Gastroesophageal sphincter (tissue), 4 donors: ENCODE measurements at places on chromosomes 1 and 21. TPM values are rescaled to one million over a fixed set of nuclear protein-coding genes. Genes with fewer than 3 reads are reported as not detected.

DNA sequence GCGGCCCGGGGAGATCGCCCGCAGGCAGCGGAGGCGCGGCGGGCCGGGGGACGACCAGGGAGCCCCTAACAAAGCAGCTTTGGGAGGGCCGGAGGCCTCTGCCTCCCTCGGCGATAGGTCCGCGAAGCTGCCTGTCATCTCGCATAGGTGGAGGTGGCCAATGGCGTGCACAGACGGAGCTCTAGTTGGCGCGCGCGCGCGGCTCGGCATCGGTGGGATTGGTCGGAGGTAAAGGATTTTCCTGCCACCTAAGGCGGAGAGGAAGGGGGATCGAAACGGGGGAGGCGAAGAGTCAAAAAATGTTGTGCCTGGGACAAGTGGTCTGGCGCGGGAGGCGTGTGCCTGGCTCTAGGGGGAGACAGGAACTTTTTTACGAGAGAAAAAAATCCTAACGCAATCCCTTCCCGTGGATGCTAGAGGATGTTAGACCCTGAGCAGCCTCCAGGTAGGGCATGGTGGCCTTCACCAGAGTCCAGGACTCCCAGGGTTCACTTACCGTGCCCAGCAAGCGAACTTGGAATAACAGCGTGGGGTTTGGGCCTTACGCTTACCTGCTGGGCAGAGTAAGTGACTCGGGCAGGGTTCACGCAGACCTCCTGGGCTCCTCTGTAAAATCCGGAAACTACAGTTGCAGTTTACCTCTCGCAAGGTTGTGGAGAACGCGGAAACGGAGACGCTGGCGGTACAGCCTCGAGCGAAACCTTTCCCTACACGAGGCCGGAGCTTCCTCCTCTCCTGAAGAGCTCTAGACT, 99.9 kb upstream of the SOD1 start:
- ATAC-seq = peak; percentile 88

DNA sequence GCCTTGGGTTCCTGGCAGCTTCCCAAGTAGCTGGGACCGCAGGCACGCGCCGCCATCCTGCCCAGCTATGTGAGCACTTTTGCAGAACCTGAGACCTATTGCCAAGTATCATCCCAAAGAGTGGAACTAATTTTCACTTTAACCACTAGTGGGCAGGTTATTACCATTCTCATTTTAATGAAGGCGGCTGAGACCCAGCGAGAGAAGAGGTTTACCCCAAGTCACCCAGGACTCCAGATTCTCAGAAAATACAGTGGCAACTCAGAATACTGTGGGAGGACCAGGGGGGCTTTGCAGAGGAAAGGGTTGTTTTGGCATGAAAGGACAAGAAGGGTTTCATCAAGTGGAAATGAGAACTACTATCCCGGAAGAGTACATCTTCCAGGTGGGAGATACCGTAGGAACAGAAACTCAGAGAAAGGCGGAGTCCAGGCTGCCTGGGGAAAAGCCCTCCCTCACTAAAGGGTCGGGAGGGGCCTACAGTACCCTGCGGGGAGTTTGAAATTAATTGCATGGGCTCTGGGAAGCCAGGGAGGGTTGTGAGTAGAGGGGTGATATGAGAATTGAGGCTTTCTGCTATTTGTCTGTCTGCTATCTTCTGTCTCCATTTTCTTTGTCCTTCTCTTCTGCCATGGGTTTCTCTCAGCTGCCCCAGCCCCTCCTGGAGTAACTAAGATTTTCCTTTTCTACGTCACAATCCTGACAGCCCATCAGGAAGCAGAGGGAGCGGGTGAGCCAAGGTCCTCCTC, 7.2 kb upstream of the SEMA4A start:
- peak; percentile 54 for ATAC-seq

- ATAC-seq = no peak
Measured at GRCh38 chr1:2940178-2940577, 81.1 kb upstream of the ACTRT2 start.

DNA sequence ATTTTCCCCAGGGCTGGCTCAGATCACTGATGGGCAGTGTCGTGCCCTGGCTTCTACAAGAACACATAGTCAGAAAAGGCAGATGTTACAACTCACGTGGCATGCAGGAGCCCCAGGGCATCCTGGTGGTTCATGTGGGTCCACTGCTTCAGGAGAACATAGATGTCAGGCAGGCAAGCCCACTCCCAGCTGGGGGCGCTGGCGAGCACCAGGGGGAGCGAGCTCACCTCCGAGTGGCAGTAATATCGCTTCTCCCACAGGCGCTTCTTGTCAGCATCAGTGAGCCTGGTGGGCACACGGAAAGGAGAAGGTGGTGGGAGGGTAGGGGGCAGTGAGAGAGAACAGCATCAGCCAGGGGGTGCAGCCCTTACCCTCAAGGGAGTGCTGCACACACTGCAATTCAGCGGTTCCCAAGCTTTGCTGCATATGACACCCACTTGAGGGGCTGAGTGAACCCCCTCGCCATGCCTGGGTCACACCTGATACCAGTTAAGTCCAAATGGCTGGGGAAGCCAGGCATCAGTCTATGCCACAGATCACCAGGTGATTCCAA, 34.3 kb upstream of the PPP1R15B start:
- no peak for ATAC-seq

TNFSF4 gene
- total RNA-seq = 5.4 TPM

- peak; percentile 26 for ATAC-seq
Measured at GRCh38 chr1:162689745-162690671, 57.7 kb downstream of the DDR2 start.

GRCh38 chr21:43736224-43736883, 17.4 kb downstream of the PDXK start:
- ATAC-seq = no peak

DNA sequence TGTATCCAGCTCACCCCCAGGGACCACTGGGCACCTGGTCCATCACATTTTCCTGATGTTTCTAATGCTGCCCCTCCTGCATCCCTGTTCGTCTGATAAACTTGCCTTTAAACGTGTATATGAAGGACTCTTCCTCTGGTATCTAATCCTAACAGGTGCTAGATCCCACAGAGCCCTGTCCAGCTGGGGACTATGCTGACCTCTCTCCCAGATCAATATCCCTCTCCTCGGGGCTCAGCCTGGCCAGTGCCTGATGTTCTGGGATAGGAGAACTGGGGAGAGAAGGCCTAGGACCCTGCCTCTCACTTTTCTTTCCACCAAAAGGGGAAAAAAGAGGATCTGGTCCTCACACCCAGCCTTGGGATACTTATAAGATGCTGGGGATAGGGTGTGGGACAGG, 1.4 kb upstream of the SLC5A9 start:
- ATAC-seq = no peak

SDC3 gene
- 45.1 TPM for total RNA-seq

LPAR3 gene
- 0.23 TPM for total RNA-seq

PRKCZ gene
- total RNA-seq = 3.8 TPM

DNA sequence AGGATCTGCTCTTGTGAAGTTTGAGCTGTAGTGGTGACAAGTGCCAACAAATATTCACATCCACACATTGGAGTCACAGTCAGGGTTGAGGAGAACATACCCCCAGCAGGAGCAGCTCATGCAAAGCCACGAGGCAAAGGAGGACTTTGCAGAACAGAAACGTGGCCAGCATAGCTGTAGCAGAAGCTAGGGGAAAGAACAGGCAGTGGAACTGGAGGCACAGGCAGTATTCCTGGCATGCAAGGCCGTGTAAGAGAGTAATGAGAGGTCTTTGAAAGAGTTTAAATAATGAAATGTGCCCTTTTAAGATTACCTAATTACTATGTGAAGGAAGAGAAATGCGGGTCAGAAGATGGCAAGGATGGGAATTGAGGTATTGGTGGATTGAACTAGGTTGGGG, 40.9 kb upstream of the IKBKE start:
- ATAC-seq = no peak

KANK4 gene
- total RNA-seq = 0.73 TPM

DNA sequence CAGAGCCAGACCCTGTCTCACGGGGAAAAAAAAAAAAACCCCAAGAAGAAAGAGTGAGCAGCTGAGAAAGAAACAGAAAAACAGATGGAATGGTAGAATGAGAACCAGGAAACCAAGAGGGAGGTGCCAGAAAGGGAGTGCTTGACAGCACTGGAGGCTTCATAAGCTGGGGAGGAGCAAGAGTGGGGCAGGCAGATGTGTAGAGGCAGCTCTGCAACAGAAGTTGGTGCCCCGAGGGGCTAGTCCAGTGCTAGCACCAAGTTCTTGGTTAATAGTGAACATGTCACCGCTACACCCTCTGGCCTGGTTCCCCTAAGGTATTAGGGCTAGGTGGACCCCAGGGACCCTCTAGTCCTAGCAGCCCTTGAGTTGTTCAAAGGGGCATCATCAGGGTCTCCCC, 98.0 kb downstream of the TGFBR3 start:
- no peak for ATAC-seq

DNA sequence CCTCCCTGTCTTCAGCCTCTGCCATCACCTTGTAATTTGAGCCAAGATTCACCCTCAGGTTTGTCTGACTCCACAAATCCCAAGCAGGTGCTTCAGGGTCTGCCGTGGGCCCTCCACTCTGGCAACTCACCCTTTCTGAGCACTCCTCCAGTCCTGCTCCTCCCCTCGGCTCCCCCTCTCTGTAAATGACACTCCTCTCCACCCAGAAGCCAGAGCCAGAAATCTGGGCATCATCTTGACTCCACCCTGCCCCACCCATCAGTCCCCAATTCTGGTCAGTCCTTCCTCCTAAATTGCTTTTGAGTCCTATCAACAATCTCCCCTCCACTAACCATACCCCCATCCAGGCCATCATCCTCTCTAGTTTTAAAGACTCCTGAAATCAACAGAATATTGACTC, 40.5 kb downstream of the RCSD1 start:
- ATAC-seq = no peak
